Neural crest cell (in vitro differentiated cells): ENCODE measurements at places on chromosomes 7 and 10.

GRCh38 chr7:38978491-38978890 is 782 bp downstream of the POU6F2 start:
- DNase-seq: no peak

DNA sequence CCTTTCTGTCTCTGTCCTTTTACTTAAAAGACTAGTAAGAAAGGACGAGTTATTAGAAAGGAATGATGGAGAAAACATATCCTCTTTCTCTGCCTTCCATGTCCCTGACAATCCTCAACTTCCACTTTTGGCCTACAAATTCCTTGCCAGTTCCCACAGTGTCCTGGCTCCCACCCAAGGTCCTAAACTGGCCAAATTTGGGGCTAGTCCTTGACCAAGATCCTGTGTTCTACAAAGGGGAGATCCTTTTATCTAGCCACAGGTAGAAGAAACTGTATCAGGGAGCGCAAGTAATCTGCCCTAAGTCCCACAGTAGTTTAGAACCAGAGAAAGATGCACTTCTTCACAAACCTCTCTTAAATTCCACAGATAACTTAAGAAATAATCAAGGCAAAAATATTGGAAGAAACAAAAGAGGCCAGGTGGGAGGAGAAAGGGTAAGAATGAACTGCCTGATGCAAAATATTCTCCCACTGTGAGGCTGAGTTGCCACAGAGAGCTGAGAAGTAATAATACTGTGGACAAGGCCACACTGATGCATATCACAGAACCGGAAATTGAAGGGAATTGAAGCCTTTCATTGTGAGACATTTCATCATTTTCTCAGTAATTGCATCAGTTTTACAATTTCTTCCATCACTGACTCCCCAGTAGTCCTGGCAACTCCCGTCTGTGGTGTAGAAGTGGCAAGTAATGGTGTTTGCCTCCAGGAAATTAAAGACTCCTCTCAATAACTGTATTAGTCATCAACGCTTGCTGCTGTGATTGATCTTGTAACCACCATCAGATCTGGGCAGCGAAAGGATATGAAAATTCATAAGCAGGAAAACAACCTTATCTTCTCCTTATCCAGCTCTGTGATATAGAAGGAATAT is 47.2 kb downstream of the DNAJC12 start:
- no peak for DNase-seq

GRCh38 chr7:95693551-95694333 is 78.6 kb upstream of the DYNC1I1 start:
- DNase-seq: no peak

DNA sequence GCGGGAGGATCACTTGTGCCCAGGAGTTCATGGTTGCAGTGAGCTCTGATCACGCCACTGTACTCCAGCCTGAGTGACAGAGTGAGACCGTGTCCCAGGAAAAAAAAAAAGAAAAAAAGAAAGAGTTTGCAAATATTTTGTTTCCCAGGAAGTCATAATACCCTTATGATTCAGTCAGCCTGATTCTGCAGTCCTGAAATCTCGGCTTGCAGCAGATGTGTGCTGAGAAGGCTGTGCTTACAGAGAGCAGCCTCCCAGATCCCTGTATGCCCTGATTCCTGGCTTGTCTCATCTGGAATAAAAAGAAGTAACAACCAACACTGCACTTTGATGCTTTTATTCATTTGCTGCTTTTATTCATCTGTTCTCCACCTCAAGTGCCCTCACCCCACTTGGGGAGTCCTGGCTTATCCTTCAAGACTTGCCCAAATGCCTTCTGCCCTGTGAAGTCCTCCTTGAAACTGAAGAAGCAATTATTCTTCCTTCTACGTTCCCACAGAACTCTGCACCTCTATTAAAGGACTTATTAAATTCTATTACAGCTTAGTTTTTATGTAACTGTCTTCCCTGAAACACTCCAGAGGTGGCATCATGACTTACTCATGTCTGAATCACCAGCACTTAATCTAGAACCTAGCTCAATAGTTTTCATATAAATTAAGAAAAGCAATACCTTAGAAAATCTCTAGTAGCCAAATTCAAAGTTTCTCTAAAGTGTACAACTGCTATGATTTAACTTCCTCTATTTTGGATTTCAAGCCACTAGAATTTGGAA is 27.7 kb upstream of the BPGM start:
- DNase-seq: no peak
